Mesothelial cell of epicardium (in vitro differentiated cells): ENCODE measurements at places on chromosomes 11 and 22.
A peak's percentile ranks its signal among the peaks of the same experiment; 100 is the strongest.

- DNase-seq, result no peak
Observed at GRCh38 chr11:61814247-61814957, 2.4 kb downstream of the FADS1 start.

DNA sequence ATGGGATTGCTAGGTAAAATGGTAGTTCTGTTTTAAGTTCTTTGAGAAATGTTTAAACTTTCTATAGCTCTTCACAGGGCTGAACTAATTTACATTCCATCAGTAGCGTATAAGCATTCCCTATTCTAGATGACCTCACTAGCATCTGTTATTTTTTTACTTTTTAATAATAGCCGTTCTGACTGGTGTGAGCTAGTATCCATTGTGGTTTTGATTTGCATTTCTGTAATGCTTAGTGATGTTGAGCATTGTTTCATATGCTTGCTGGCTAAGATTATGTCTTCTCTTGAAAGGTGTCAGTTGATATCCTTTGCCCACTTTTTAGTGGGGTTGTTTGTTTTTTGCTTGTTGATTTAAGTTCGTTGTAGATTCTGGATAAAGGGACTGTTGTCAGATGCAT, 35.9 kb downstream of the MMP27 start:
- no peak for DNase-seq

GRCh38 chr11:88293931-88294330, 43.6 kb downstream of the CTSC start:
- no peak for DNase-seq

- no peak for DNase-seq
Observed at GRCh38 chr11:118340449-118340848, 2.1 kb downstream of the CD3D start.

- peak; percentile 30 for DNase-seq
Observed at GRCh38 chr11:45142241-45143055, 4.0 kb upstream of the PRDM11 start.

- no peak for DNase-seq
Observed at GRCh38 chr11:75035911-75036565, 47.3 kb downstream of the NEU3 start.
